ENCODE measurements at places on chromosomes 11 and 22. TPM values are rescaled to one million over a fixed set of nuclear protein-coding genes. Genes with fewer than 3 reads are reported as not detected.

- no peak for DNase-seq
These were observed 2.5 kb upstream of the IFITM10 start for GRCh38 chr11:1752907-1753228.

- no peak for DNase-seq
These were observed 10.0 kb upstream of the TBC1D22A start for GRCh38 chr22:46752286-46752987.

DNA sequence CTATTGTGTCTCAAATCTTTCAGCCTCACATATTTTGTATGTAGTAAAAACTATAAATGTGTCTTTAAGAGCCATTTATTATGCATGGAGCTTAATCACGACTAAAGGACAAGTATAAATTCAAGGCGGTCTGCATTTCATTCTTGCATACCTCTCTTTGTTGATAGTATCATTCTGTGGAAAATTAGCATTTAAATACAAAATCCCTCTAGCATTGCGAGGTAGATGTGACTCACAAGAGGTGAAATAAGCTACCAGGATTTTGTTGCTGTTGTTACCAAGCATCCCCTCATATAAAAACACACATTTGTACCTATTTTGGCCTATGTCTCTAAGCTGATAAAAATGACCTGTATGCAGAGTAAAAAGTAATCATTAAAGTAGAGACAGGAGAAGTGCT, 537.4 kb upstream of the LUZP2 start:
- no peak for DNase-seq

DNA sequence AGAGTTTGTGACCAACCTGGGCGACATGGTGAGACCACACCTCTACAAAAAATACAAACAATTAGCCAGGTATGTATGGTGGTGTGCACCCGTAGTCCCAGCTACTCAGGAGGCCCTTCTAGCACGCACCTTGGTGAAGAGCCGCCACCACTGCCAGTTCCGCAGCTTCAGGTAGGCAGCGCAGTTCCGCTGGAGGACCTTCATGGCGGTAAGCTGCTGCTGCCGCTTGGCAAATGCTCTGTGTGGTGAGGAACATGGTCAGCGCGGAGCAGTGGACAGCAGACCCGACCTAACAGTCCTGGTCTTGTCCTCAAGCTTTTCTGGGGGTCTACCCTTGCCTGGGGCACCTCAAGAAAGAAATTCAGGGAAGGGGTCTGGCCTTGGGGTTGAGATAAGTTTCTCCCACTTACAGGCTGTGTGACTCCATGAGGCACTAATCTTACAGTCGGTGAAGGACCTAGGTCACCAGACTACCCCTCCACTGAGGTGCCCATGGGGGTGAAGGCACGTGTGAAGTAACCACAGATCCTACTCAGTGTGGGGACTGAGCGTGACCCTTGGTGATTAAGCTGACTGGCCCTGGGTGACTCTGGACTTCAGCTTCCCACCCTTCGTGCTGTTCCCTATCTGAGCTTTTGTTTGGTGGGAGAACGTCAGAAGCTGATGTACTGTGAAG, 49.6 kb downstream of the APOL1 start:
- no peak for DNase-seq

DNA sequence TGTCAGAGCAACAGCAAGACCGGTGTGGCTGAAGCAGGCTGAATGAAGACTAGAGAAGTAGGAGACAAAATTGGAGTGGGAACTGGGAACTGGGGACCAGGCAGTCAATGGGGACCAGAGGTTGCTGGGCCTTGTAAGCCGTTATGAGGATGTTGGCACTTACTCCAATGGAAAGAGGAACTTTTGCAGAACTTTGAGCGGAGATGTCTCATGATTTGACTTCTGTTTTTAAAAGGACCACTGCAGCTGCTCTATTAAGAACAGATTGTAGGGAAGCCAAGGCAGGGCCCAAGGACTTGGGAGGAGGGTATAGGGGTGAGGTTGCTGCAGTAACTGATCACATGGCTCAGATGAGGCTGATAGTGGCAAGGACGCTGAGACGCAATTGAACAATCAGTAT, 34.2 kb downstream of the IL18 start:
- no peak for DNase-seq

- DNase-seq, result no peak
These were observed 35.3 kb upstream of the HORMAD2 start for GRCh38 chr22:30044881-30045493.

DNA sequence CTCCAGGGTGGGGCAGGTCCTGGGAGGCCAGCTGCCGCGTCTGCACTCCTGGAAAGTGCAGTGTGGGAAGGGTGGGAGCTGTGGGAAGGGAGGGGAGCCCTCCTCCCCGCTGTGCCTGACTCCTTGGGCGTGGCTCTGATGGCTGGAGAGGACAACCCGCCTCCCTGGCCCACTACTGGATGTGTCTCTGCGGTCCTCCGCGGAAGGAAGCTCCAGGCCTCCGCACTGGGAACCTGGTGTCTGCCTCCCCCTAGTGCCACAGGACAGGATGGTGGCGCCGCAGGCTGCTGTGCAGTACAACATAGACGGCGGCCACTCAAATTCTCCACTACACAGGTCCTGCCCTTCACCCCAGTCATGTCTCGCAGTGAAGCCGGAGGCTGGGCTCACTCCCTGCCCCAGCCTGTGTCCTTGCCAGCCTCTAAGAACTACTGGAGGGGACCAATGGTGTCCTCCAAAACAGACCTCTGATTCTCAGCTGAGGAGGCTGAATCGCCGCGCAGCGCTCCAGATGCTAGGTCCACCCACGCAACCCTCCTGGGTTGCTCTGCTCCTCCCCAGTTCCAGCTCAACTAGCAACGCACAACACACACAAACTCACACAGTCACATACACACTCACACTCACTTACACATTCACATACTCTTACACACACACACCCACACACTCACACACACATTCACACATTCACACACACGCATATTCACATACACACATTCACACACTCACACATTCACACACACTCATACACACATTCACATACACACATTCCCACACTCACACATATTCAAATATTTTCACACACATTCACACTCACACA, 12.4 kb upstream of the DSCAML1 start:
- DNase-seq, result no peak

GRCh38 chr11:67275606-67276409, 9.5 kb downstream of the GRK2 start:
- DNase-seq, result no peak

DNA sequence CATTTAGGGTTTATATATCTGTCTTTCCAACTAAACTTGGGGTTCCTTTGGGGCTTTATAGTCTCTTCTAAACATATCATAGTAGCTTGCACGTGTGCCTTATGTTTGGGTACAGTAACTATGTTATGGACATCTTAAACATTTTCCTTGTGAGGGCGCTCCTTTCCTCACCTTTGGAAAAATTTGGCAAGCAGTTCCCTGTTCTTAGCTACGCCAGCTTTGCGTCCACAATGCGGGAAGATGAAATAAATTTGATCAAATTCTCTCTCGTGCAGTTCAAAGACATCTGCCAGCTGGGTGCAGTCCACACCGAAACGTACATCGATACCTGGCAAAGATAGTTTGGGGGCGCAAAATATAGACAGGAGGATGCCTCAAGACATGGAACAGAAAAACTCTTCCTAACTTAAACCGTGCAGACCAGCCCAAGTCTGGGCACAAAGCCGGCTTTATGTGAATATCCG, 548 bp downstream of the FDXACB1 start:
- no peak for DNase-seq

DNA sequence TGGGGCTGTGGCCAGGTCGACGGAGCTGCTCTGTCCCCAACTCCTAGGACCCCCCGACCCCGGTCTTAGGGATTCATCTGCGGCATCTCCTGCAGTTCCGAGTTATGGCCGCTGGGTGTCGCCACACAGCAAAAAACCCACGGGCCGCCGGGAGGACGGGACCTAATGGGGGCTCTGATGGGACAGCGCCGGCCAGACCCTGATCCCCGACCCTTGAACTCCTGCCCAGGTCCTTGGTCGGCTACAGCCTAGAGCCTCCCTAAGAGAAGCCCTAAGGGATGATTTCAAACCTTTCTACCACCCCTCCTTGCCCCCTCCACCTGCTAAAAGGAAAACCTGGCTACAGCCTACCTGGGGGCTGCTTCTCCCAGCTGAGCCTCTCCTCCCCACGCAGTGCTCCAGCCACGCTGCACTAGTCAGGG, 30.8 kb upstream of the LRRC10B start:
- DNase-seq, result no peak

DNA sequence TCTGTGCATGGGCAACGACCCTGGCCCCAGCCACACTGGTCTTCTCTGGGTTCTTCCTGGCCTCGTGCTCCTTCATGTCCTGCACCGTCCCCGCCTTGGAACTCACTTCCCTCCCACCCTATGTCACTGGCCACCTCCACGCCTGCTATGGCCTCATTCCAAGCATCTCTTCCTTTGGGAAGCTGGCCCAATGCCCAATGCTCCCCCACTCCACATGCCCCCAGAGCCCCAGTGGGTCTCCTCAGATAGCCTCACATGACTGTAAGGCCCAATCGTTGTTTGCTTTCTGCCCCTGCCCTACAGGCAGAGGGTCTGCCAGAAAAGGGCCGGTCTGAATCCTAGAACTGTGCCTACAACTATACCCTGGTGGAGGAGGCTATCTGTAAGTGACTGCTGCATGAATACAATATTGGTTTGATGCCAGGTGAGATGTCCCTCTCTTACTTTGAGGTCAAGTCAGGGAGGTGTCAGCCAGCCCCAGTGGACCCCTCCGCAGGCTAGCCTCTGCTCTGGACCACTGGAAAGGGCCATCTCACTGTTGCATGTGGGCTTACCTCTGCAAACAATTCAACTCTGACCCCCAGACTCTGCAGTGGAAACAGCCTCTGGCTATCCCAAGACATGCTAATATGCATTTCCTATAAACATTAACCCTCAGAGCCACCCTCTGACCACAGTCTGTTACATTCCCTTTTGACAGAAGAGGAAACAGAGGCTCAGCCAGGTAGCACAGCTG, 2.1 kb upstream of the GNAZ start:
- DNase-seq, result no peak

DNA sequence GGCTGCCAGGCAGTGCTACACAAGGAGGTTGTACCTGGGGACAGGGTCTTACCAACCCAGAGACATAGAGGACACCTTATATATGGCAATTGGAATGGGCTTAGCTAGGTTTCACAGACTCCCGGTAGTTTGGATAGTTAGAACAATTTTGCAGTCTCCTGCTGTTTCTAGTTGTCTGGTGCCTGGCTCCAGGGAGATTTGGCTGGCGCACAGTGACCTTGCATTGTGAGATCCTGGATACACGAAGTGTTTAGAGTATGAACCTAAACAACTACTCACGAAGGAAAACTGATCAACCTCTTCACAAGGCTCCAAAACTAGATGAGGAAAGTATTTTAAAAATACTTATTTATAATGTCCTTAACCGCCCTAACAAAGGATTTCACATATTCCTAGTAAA, 614.7 kb downstream of the FAM181B start:
- no peak for DNase-seq

GRCh38 chr22:20533879-20534265, 26.5 kb downstream of the MED15 start:
- no peak for DNase-seq

- DNase-seq, result no peak
These were observed 11.8 kb upstream of the PRODH start for GRCh38 chr22:18947905-18948304.

GRCh38 chr11:131079036-131079435, 162.8 kb upstream of the SNX19 start:
- no peak for DNase-seq

FAR1 gene
- total RNA-seq, result 77.6 TPM

MFNG gene
- 15.2 TPM for total RNA-seq

OR8D4 gene
- not detected for total RNA-seq

CEP126 gene
- total RNA-seq, result 9.6 TPM

OR52H1 gene
- not detected for total RNA-seq

GTF2H1 gene
- 64.1 TPM for total RNA-seq

AIFM3 gene
- not detected for total RNA-seq

CENPM gene
- not detected for total RNA-seq

KLHL35 gene
- total RNA-seq, result not detected

GRIA4 gene
- total RNA-seq, result not detected

RAB36 gene
- 3.2 TPM for total RNA-seq

SLC22A12 gene
- total RNA-seq, result not detected

ESAM gene
- 34.9 TPM for total RNA-seq

PVALB gene
- total RNA-seq, result not detected
